H9 (cell line): ENCODE measurements at places on chromosomes 6 and 20. TPM values are rescaled to one million over a fixed set of nuclear protein-coding genes. Genes with fewer than 3 reads are reported as not detected.

DNA sequence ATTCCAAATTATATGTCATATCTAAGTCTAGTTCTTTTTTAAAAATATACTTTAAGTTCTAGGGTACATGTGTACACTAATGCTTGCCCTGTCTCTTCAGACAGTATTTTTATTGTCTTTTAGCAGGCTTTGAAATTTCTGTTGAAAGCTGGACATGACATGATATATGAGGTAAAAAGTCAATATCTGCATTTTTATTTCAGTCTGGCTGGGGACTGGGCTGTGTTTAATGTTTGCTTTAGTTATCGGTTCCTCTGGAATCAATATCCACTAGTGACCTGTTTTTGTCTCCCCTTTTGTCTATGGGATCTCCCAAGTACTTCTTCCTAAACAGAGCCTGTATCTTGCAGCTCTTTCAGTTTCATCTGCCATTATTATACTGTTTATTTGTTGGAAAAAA is 786.2 kb upstream of the GJE1 start:
- no peak for DNase-seq

DNA sequence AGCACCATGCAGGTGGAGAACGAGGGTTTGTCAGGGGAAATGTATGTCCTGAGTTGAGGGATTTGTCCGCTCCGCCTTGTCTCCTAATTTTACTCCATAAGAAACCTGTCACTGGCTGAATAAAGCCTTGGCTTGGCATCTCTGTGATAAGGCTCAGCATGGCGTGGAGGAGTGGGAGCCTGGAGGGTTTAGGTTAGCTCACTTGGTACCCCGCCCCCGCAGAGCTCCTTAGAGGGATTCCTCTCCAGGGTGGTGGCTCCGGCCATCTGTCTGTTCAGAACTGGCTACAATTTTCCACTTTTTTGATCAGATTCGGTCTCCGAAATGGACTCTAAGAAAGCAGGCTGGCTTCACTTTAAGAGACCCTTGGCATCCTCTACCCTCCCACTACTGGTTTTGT is 192.2 kb upstream of the SYNDIG1 start:
- no peak for DNase-seq

DNA sequence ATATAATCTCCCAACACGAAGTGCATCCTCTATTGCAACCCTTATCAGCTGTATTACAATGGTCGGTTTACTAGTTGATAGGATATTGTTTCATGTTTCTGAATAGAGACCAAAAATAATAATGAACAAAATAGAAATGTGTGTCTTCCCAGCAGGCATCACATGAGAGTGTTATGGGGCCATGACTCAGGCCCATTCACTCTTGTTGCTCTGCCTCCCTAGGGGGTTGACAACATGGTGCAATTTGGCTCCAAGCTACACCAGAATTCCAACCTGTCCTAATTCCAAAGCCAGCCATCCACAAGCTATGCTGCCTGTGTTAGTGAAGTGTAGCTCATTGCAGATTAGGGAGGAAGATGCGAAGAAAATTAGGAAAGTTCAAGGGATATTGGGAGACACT is 13.1 kb upstream of the SAYSD1 start:
- no peak for DNase-seq

DNA sequence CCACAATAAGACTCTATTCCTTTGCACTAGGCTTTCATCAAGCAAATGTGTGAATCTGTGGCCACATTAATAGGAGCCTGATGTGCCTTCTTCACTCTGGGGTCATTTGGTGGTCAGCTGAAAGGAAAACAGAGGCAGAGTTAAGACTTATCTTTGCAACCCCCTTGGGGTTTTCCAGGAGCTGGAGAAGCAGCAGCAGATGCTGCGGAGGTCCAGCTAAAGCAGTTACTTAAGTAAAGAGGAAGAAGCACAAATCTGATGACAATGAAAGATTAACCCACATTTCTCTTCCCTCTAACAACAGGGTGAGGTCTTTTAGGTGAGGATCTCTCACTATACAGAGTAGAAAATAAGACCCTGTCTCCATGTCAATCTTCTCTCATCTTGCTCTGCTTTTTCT is 45.4 kb upstream of the QKI start:
- DNase-seq: no peak

DNA sequence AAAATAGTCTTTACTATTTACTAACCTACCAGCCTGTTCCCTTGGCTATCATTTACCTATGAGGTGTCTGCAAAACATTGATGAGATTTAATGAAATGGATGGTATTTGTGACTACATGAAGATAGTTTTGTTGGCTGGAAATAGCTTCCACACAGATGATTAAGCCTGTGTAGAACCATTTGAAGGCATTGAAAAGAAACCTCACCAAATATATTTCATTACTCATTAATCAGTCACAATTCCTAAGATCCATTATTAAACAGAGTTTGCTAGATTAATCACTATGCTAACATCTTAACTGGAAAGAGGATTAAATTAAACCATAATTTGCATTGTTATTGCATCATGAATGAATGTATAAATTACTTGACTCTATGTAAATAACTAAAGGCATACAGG is 560.3 kb downstream of the BMP2 start:
- DNase-seq: no peak

- DNase-seq: no peak
Observed at GRCh38 chr6:5305968-5306626, 44.8 kb downstream of the FARS2 start.

DNA sequence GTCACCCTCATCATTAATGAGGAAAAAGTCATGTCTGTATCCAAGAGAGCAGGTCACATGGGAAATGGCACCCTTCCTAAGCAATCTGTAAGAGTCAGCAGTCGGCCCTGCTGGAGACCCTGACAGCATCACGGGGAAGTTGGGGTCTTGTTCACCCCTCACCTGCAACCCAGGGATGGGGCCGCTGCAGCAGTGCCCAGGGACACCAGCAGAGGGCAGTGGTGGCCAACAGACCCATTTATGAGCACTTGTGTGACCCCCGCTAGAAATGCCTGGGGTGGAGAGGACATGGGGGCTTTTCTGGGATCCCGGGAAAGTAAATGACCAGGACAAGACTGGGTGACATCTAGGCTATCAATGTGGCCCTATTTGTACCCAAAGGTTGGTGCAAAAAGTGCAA is 35.9 kb downstream of the ANKRD60 start:
- peak; percentile 50 for DNase-seq

DNA sequence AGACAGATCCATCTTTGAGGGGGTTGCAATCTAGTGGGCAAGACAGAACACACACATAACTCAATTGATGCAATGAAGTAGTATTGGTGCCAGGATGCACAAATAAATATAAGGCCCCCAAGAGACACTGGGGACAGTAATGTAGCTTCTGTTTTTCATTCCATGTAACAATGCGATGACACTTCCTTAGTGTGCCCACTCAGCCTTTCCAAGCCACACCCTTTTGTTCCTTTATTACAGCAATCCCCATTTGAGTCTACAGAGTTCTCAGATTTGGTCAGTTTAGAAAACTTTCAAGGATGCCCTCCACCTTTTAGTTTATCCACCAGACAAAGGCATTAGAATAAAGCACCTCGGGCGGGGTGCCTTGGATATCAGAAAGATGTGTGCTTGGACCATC is 15.5 kb downstream of the TGM3 start:
- no peak for DNase-seq

DNA sequence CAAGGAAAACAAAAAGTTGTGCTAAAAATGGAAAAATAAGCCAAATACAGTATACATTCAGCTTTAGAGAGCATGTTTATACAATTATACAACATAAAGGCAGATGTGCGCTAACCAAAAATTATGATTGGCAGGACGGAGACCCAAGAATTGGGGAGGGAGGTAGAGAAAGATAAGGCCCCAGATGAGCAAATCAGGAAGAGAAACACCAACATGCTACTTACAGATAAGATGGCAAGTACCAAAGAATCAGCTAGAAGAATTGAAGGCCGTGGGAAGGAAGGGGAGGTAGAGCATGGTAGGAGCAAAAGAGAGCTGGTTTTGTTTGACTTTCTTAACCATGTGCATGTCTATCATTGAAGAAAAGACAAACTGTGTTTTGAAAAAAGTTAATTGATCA is 45.4 kb downstream of the PRND start:
- DNase-seq: no peak

DNA sequence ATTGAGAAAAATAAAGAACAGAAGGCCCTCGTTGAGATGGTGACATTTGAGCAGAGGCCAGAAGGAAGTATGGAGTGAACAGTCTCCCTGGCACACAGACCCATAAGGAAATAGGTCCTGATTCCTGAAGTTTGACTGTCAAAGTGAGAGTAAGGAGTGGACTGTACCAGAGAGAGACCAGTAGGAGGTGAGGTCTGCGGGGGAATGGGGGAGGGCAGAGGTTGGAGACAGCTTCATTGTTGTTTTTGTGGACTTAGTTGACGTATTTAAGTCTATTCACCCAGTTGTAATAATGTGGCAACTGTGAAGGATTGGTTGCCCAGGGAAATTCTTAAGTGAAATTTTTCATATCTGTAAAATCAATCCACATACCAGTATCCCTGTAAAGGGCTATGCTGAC is 110.7 kb downstream of the TFAP2B start:
- DNase-seq: no peak

DNA sequence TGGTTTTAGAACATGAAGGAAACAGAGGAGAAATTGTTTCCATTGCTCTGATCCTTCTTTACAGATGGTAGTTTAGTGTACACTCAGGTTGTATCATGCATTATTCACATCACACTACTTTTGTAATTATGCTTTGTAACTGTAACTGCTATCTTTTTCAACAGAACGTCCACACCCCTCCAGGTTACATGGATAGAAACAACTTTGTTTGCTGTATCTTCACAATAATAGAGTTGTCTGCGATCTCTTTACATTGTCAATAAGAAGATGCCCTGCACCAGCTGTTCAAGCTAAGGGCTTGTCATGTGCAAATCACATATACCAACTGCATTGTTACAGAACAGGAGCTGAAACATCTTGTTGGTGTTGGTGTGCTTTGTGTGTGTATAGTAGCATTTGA is 67.9 kb upstream of the MAP7 start:
- no peak for DNase-seq

DNA sequence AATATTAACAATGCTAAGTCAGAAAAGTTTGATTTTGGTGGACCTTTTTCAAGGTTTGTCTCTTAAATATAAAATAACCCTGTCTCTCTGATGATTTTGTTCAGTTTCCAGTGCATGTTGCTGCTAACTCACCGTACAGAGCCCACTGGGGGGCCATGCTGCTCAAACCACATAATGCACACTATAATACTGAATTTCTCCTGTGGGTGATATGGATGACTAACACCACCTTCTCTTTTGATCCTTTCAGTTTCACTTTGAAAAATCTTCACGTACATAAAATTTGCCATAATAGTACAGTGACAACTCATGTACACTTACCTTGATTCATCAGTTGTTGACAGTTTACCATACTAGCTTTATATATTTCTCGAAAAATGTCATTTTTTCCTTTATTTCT is 506.6 kb upstream of the MAN1A1 start:
- no peak for DNase-seq

DNA sequence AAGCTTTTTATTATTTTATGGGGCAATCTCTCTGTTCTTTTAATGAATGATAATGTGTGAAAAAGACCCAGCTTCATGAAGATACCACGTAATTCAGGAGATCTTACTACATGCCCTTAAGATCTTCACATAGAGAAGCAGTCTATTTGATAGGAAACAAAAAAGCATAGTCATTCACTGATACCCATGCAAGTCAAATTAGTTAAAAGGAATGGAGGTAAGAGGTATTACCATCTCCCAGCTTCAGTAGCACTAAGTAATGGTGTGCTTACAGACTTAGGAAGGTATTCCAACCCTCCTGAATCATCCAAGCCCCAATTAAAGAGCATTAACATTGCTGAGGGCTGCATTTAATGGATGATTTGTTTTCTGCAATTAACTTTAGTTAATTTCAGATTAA is 364.7 kb downstream of the SYNE1 start:
- DNase-seq: no peak

GRCh38 chr6:603265-603664 is 53.6 kb downstream of the HUS1B start:
- DNase-seq: no peak

DNA sequence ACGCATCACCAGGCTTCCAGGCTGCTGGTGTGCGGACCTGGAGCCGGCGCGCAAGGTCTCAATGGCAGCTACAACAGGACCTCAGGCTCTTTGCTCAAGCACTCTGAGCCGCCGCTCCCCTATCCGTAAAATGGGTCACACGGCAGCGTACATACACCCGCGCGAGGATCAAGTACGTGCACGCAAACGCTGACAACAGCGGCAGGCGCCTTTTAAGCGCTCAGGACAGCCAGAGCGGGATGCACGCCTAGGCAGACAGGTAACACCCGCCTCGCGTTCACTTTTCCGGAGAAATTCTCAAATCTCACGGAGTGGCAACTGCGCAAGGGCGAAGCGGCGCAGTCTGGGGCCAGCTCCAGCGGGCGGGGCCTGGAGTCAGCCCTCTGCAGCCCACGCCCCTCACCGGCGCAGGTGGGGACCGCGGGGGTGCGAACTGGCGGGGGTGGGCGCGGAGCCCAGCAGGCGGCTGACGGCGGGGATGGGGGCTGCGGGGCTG is 535 bp downstream of the EXOC2 start:
- DNase-seq: peak; percentile 55

The PARD6B gene
- total RNA-seq: 27.4 and 31.7 TPM in 2 replicates

The DZANK1 gene
- 9.6 and 10.5 TPM in 2 replicates for total RNA-seq

The OR2H1 gene
- total RNA-seq: not detected in 2 replicates

The ALDH5A1 gene
- total RNA-seq: 5.2 and 5.4 TPM in 2 replicates

The AGPAT1 gene
- 88.8 and 89.5 TPM in 2 replicates for total RNA-seq

The AGER gene
- total RNA-seq: 14.3 and 17.8 TPM in 2 replicates

The C6orf132 gene
- 45.1 and 48.4 TPM in 2 replicates for total RNA-seq

The TMX4 gene
- 11.7 and 14.9 TPM in 2 replicates for total RNA-seq

The DEFB124 gene
- total RNA-seq: not detected in 2 replicates

The SRMS gene
- 0.70 and 0.79 TPM in 2 replicates for total RNA-seq

The MEI4 gene
- 0.26 and 0.55 TPM in 2 replicates for total RNA-seq

The PRICKLE4 gene
- 0.68 and 0.70 TPM in 2 replicates for total RNA-seq
